ENCODE measurements at places on chromosomes 6 and 20.

DNA sequence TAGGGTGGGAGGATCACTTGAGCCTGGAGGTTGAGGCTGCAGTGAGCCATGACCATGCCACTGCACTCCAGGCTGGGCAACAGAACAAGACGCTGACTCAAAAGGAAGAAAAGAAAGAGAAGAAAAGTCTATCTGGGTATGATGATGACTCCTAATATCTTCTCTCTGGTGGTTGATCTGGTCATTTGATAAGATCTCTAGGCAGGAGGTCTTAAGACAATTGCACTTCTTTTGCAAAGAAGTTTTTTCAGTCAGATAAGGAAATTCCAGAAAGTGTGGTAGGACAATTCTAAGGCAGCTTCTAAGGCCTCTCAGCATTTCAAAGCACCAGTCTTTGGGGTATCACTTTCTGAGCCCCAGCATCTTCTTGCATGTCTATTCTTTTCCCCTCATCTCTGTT is 7.7 kb upstream of the AIF1 start:
- no peak for DNase-seq

DNA sequence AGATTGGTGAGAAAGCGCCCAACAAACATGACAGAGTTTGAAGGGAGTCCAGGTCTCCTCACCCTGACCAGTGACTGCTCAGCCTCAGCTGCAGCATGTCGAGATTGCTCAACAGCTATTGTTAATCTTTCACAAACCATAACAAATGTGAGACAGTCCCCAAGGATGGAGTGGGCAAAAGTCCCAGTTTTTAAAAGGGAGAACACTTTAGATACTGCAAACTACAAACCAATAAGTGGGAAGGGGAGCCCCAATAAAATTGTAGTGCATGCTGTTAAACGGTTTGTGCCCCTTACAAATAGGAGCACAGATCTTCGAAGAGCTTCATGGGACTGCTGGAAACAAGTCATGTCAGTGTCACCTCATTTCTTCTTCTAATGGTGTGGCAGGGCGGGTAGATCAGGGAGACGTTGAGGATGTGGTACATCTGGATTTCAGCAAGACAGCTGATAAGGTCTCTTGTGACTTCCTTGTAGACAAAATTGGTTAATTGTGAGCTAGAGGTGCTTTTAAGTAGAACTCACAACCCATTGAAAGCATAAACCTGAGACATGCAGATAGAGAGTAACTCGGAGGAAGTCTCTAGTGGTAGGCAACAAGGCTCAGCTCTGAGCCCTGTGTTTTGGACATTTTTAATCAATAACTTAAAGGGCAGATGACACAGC is 134.0 kb upstream of the ARMC2 start:
- no peak for DNase-seq

DNA sequence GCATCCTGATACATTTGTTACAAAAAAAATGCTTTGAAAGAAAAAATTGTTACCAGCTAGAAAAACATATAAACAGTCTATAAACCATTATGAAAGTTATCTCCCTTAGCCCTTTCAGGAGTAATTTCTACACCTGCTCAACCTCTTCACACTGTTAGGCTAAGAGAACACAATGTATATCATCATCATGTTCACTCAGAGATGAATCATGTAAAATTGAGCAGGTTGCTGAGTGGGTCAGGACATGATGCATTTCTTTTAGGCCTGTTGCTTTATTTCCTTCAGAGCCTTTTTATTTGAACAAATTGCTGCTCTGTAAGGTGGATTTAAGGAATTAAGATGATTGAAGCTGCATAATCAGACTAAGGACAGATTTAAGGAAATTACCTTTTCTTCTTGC is 531.3 kb upstream of the MAN1A1 start:
- no peak for DNase-seq

- no peak for DNase-seq
These were observed 51.2 kb upstream of the MARCKS start for GRCh38 chr6:113805811-113806495.

DNA sequence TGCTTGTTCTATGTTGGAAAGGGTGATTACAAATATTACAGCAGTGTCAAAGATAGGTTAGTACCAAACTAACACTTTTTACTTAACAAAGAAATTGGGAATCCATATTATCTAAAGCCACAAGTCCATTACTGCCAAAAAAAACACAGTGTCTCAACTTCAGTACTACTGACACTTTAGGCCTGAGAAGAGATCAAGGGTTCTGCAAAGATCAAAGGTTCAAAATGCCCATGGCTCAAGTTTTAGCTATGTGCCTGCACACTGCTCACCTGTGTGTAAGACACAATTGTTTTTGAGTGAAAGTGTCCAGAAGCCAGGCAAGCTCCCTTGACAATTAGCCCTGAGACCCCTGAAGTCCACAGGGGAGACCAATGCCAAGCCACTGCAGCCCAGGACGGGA is 132.6 kb downstream of the ZMYND8 start:
- no peak for DNase-seq

DNA sequence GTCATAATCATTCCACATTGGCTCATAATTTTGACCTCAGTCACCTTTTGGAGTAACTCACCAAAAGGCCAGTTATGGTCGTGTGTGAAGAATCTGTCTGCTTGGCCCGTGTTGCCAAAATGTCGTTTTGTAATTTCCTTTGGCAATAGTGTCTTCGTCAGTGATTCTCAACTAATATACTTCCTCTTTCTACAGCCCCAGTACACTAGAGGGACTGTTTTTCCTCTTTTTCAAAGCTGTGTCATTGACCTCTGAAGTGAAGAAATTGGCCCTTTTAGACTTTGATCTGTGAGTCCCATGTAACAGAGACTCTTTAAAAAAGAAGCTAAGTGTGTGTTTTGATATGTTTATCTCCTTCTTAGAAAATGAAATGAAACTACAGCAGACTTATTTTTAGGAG is 5.2 kb downstream of the FOXO3 start:
- peak; percentile 47 for DNase-seq

DNA sequence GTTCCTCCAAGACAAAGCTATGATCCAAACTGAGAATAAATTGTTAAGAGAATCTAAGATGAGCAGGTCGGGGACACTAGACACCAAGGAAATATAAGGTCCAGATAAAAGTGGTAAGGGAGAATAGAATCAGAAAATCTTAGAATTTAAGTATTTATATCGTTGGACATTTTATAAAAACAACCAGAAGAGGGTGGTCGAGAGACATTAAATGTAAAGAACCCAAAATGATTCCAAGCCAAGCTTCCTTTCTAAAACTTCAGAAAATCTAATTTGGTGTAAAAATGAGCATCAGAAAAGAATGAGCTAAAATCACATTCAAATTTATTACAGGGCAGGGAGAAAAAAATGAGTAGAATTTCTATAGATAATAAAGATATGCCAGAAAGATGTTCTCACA is 97.8 kb upstream of the OGFRL1 start:
- DNase-seq = no peak
